ENCODE measurements at places on chromosomes 6 and 20.
A peak's percentile ranks its signal among the peaks of the same experiment; 100 is the strongest.

GRCh38 chr6:24076011-24076410 is 50.0 kb upstream of the NRSN1 start:
- no peak for DNase-seq

DNA sequence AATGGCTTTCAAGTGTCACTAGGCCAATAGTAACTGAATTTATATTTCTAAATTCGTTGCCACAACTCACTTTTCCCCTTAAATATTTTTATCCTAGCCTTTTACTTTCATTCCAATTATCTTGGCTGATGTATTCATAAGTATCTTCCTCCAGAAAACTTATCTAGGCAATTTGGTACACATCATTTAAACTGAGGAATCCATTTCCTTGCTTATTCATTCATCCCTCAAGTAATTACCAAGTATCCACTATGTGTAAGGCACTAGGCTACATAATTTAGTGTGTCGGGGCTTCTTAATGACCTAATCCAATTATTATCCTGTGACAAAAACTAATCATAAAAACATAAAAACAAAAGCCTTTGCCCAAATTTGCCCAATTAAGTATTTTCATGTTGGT is 258.3 kb upstream of the TCF21 start:
- DNase-seq, result no peak

GRCh38 chr6:30066082-30066481 is 916 bp upstream of the PPP1R11 start:
- DNase-seq, result no peak

GRCh38 chr6:44285552-44286284 is 15.5 kb downstream of the TMEM151B start:
- DNase-seq, result peak; percentile 21

DNA sequence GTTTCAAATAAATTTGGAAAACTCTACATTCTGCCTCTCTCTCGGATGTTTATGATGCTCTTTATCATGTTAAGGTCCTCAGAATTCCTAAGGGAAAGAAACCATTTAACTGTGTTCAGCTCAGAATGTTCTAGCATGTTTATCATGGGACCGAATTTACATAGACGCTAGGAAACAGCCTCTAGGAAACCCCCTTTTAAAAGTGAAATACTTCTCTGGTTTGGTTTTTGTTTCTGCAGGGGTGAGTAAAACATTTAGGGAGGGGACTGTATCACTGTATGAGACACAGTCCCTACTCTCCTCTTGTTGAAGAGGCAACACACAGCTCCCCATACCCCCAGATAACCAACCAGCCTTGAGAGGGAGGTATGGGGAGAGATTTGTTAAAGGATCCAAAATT is 267.6 kb upstream of the SUPT3H start:
- no peak for DNase-seq

- DNase-seq, result no peak
These were observed 612 bp upstream of the AGPAT4 start for GRCh38 chr6:161274488-161274858.

DNA sequence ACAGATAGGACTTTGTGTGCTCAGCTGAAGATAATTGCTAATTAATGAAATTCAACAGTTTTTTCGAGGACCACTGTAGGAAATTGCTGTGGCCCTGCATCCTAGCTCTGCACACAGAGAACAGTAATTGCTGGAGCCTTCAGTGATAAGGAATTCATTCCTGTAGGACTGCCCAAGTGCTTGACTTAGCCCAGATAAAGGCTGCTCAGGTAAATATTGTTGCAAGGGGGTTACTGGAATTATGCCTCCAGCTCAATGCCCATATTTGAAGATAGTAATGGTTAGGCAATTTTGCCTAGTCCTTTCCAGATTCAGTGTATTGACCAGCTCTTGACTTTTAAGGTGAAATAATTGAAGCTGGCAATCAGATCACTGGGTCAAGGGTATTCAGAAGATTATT is 122.9 kb downstream of the SLC24A3 start:
- no peak for DNase-seq

GRCh38 chr6:6521961-6522482 is 66.5 kb upstream of the LY86 start:
- no peak for DNase-seq

DNA sequence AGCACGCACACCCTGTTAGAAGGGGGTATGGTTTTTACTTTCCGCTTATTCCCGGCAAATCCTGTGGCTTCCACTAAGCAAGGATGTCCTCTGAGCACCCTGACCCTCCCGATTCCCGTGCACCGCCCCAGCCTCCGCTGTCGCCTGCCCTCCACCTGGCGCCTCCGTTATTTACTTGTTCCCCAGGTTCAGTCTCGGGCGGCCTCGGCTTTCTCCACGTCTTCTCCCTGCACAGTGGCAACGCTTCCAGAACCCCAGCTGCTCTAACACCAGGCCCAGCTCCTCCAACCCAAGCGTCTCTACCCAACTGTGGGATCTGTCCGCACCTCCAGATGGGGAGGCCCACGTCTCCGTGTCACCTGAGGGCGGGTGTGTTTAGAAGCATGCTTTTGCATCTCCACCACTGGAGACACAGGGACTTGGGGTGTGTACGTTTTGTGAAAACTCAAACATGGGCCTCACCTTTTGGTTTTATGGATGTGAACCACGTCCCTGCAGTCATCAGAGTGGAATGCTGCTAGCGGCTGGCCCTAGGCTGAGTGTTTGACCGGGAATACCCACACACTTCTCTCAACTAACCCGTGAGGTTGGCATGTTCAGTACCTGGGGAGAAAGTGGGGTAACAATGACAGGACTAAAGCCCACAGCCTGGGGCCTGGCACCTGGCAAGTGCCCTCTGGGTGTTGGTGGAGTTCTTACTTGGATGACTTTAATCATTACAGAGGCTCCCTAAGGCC is 79.9 kb downstream of the THBS2 start:
- no peak for DNase-seq

DNA sequence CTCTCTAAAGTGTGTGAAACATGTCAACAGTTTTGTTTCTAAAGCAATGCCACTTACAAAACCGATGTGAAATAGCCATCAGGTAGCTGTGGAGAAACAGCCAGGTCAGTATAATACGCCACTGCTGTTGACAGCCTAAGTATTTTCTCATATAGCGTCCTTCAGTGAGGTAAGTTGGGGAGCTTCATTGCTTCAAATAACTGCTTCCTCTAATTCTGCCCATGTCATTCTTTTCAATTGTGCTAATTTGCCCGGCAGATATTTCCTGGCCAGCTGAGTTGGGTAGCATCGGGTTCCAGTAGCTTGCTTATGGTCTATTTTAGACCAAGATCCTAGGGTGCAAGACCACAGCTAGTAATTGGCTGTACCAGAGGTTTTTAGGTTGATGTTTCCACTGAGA is 2.1 kb upstream of the ARMC2 start:
- peak; percentile 24 for DNase-seq

DNA sequence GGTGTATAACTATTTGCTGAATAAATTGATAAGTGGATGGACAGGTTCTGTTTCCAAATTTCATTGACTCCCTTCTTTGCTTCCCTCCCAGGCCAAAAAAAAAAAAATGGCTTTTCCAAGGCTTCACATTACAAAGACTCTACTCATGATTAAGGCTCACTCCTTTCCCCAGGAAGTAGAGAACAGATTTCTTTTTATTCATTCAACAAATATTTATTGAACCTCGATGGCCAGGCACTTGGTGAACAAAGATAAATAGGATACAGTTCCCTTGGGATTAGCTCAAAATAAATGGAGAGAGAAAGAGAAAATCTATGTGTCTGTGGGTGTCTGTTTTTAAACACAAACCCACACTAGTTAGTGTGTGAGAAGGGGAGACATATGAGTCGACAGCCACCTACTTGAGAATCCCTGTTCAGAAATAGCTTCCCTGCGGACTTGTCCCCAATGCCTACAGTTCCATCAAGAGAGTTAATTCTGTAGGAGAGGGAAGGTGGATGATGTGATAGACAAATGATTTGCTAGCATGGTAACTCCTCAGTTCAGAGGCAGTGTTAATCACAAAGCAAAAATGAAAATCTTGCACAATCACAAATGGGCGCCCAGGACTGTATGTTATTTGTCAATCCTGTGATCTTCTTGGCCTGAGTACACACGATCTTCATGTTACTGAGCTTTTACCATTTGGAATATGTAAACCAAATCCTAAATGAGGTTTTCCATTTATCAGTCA is 20.3 kb downstream of the TRAF3IP2 start:
- DNase-seq, result no peak

GRCh38 chr6:44235269-44235668 is 11.6 kb upstream of the HSP90AB1 start:
- no peak for DNase-seq

DNA sequence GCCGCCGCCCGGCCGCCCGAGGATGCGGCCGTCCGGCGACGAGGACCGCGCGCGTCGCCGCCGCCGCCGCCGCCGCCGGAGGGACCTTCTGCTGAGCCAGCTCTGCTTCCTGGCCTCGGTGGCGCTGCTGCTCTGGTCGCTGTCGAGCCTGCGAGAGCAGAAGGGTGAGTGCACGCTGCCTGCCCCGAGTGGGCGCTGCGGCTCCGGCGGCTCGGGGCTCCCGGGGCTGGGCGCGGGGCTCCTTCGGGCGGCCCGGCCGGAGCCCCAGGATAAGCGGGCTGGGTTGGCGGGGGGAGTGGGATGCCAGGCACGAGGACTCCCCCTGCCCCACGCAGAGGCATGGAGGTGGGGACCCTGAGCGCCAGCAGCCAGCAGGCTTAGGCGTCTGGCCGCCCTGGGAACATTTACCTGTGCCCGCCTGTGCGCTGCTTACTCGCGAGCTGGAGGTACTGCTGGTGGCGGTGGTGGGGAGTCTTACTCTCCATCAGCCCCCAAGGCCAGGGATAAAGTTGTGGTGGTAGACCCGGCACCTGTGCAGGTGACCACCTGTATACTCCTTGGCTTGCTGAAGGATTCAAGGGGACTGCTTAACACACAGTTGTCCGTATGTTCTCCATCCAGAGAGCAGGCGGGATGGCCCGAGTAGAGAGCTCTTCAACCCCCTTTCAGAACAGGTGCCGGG is 520 bp downstream of the SLC24A3 start:
- DNase-seq, result peak; percentile 82

DNA sequence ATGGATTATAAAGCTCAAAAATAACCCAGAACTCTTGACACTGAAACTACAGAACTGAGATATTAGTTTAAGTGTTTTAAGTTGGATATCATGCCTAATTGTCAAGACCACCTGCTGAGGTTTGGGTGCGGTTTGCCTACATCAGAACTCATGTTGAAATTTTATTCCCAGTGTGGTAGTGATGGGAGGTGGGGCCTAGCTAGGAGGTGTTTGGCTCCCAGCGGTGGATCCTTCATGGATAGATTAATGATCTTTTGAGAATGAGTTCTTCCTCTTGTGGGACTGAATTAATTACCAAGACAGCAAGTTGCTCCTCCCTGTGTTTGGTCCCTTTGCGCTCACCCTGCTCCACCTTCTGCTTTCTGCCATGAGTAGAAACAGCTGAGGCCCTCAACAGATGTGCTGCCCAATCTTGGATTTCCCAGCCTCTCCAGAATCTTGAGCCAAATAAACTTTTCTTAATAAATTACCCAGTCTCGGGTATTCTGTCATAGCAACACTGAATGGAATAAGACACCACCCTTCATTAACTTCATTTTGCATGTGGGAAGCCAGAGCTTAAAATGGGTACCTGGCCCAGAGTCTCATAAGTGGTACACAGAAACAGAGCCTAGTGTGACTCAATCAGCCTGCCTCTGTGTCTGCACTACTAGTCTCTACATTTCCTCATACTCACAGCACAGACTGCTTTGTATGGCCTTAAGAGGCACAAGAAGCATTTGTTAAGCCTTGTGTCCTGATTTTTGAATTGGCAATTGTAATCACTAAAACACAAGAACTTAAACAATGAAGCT is 158.4 kb downstream of the IBTK start:
- no peak for DNase-seq

GRCh38 chr6:167045828-167046580 is 46.8 kb downstream of the CEP43 start:
- no peak for DNase-seq

DNA sequence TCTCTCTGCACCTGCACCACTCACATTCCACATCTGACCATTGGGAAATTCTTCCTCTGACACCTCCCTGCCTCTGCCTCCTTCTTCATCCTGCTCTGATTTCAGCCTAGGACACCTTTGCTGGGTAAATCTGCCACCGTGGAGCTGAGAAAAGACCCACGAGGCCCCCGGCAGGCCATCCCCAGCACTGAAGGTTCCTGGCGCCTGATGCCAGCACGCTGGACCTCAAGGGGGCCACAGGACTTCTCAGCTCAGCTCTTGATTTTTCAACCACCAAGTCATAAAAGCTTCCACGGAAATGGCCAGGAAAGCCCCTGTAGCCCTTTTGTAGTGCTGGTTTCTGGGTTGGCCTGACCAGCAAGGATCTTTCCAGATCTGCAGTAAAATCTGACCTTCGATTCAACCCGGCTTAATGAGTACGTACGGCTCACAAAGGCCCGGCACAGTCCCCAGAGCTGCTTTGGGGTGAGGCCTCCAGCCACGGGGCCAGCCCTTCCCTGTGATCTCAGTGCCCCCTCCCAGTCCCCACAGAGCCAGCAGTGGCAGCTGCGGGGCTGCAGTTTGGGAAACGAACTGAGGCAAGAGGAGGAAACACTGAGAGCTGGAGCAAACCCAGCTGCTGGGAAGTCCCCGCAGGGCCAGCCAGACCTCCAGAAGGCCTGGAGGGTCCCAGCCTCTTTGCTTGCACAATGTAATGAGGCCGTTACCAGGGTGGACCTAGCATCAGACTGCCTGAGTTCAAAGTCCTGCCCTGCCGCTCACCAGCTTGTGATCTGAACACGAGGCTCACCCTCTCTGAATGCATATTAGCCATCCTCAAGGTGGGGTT is 157.5 kb downstream of the BMP7 start:
- DNase-seq, result no peak

GRCh38 chr6:90035047-90035723 is 140.9 kb downstream of the GJA10 start:
- DNase-seq, result no peak

DNA sequence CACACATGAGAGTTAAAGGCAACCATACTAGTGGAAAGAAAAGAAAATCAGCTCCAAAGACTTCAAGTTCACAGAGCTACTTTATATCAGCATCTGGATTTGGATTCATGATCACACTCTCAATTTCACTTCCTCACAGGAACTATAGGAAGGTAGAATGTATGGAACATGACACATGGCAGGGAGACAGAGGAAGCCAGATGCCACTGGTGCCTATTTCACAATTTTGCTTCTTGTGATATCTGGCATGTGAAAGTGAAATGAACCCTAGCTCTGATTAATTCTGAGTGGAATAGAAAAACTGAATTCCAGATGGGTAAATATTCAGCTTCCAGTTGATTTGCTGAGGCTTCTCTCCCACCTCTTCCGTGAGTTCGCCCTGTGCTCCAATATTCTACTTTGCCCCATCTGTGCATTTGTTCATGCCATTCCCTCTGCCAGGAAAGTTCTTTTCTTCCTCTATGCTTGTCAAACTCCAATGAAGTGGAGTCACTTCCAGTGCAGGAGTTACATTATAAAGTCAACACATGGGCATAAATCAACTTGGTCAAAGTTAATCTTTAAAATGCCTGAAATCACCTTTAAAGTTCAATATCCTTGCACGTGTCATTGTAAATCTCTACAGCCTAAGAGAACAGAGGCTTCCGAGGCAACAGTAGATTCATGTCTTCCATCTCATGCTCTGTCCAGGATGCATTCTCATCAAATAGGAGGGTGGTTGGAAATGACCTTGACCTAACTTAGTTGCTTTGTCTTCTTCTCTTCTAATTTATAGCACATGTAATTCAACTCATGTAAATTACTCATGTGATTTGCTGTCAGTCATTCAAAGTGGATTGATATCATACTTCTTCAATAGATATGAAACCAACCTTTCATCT is 275.3 kb downstream of the HIVEP2 start:
- peak; percentile 46 for DNase-seq

GRCh38 chr20:57525328-57526086 is 567 bp upstream of the CTCFL start:
- no peak for DNase-seq

GRCh38 chr20:50115041-50115512 is 2.1 kb upstream of the UBE2V1 start:
- DNase-seq, result no peak

GRCh38 chr20:61387204-61387953 is 135.3 kb downstream of the CDH4 start:
- no peak for DNase-seq

All from inflammatory macrophage (primary cell).